ENCODE measurements at places on chromosomes 1 and 21.

DNA sequence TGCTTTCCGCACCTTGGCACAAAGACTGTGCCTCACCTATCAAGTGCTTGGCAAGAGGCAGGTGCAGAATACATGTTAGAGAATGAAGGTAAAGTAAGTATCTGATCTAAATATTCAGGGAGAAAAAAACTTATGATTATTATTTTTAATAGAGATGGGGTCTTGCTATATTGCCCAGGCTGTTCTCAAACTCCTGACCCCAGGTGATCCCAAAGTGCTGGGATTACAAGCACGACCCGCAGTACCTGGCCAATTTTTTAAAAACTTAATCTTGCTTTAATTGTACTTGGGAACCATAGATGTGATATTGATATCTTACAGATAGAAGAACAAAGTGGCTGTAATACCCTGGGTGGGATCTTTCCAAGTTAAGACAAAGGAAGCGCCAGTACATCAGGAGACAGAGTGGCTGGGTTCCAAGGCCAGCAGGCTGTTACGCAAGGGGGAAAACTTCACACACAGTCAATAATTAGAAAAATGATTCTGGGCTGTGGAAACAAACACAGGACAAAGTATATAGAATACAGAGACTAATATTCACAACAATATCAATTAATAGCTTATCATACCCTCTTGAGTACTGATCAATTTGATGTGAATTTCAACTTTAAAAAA lies 58.6 kb upstream of the ATP1A1 start:
- DNase-seq: no peak

GRCh38 chr1:21341517-21342078 lies 51.3 kb upstream of the ECE1 start:
- DNase-seq: no peak

DNA sequence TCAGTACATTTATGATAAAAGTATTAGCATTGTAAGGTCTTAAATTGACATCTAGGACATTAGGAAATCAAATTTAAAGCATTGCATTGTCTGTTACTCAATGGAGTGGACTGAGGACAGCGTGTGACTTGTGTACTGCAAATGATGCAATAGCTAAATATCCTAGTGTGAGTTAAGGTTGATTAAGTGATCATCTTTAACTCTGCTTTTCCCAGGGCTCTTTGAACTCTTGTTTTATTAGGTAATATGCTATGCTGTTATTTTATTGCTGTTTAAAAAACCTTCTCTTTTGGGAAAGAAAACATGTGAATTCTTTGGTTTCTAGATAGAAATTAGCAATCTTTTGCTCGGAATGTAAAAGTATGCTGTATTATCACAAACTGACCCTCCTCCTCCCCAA lies 38.6 kb downstream of the NFIA start:
- no peak for DNase-seq

GRCh38 chr1:164611754-164612642 lies 53.0 kb downstream of the PBX1 start:
- DNase-seq: no peak

DNA sequence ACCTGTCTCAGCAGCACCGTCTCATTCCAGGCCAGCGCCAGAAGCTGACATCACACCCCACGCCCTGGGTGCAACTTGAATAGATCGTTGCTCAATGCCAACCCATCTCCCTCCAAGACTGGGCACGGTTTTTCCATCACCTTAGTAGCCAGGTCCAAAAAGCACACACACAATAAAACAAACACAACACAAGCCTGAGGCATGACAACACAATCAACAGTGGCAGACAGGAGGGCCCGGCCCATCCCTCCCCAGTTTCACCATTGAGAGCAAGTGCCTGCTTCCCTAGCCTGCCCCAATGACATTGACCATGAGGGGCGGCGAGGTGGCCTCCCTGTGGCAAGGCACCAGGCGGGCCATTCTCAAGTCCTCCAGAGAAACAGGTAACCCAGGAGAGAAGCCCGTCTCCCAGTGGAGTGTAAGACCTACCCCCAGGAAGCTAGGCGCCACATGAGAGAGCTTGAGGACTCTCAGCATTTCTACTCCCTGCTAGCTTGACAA lies 2.7 kb downstream of the IFFO2 start:
- DNase-seq: no peak

GRCh38 chr1:95084317-95085176 lies 11.8 kb upstream of the ALG14 start:
- DNase-seq: no peak

GRCh38 chr1:241553886-241554592 lies 21.9 kb downstream of the KMO start:
- no peak for DNase-seq

DNA sequence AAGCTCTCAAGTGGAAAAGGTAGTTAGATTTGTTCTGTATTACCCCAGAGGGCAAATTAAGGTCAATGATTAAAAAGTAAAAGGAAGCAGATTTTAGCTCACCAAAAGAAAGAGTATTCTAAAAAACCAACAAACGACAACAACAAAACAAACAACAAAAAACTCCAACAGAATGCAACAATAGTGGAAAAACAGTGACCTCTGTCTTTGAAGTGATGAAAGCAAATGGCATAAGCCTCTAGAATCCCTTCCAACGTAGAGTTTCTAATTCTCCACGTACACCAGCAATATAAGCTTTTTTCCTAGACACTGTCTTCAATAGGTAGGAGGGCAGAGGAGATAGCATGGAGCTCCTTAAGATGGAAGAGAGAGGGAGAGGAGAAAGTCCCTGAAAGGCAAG lies 359.1 kb downstream of the TTLL7 start:
- DNase-seq: no peak

DNA sequence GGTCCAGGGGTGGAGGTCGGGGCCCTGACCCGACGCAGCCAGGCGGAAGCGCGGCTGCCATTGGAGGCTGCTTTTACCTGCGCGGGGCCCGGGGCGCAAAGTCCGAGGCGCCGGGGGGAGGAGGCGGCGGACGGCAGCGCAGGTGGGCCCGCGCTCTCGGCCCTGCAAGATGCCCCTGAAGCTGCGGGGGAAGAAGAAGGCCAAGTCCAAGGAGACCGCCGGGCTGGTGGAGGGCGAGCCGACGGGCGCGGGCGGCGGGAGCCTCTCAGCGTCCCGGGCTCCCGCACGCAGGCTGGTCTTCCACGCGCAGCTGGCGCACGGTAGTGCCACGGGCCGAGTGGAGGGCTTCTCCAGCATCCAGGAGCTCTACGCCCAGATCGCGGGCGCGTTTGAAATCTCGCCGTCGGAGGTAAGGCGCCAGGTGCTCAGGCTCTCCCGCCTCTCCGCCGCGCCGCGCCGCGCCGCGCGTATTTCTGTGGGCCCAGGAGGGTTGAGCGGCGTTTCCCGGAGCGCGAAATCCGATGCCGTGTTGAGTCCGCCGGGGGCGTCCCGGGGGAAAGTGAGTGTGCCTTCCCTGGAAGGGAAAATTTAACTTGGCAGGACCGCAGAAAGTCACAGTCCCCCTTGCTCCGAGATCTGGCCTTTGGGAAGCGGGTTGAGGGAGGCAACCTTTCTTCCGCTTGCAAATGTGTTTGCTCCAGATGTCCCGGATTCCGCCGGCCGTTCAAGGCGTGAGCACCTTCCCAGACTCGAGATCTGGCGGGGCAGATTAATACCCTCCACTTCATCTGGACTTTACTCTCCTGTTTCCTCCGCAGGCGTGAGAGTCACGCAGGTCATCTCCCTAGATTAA lies at the start of gene GIPC2:
Gene GIPC2 (plus strand): TSS at position 41 of the 853 bp plus-strand sequence. CDS start 129 bp downstream, at position 170.
- no peak for DNase-seq

- no peak for DNase-seq
Observed at GRCh38 chr1:114758256-114758832, 560 bp upstream of the CSDE1 start.

GRCh38 chr1:43048601-43049011 lies 89.9 kb upstream of the SLC2A1 start:
- no peak for DNase-seq

GRCh38 chr1:18174037-18174436 lies 66.4 kb downstream of the IGSF21 start:
- DNase-seq: no peak

DNA sequence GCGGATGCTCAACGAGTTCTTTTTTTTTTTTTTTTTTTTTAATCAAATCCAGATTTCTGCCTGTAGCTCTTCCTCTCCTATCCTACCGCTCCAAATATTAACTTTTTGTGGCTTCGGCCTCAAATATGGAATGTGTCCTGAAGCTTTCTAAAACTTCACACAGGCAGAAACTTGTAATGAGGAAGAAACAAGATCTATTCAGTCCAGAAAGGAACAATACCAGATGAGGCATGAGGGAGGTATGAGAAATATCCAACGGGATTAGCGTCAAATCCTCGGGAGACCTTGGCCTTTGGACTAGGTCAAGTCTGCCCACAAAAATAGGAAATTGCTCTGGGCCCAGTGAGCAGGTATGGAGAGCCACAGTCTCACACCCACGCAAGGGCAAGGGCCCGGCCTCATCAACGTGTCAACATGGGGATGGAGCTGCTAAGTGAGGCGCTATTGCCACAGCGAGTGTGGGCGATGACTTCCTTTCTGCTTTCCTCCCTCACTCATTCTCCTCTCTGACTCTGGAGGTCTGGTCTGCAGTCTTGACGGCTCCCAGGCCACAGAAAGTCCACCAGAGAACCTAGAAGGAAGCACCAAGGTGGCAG lies 66.6 kb downstream of the BCAR3 start:
- DNase-seq: no peak

GRCh38 chr1:236063919-236064673 lies 794 bp downstream of the NID1 start:
- no peak for DNase-seq

- no peak for DNase-seq
Observed at GRCh38 chr1:234721476-234722269, 111.7 kb upstream of the IRF2BP2 start.

GRCh38 chr1:97245026-97245425 lies 523.4 kb downstream of the PTBP2 start:
- no peak for DNase-seq

DNA sequence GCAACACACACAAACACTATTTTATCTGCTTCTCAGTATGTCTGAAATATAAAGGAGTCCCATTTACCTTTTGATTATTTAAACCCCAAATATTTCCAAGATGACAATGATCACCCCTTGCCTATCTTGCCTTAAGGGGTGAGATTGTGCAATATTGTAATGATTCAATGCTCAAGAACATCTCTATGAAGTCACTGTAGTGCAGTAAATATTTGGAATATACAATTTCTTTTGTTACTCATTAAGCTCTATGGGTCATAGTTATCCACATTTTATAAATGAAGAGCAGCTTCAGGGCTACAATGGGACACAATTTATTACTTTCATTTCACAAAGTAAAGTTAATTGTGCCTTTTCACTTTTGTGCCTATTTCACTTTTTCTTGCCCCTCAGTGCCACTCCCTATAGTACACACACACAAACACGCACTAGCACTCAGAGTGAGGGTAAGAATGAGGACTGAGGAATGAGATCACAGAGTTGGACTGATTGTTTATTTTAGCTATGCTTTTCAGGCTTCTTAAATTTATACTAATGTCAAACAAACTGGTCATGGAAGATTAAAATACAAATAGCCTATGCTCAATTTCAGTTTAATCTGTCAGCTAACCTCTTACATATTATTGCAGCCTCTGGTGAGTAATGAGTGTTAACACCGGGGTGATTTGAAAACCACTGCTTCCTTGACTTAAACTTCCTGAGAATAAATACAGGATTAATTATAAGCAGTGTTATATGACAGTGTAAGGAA lies 521.0 kb upstream of the B3GALT2 start:
- no peak for DNase-seq

- no peak for DNase-seq
Observed at GRCh38 chr1:205800427-205800826, 12.6 kb downstream of the SLC41A1 start.

DNA sequence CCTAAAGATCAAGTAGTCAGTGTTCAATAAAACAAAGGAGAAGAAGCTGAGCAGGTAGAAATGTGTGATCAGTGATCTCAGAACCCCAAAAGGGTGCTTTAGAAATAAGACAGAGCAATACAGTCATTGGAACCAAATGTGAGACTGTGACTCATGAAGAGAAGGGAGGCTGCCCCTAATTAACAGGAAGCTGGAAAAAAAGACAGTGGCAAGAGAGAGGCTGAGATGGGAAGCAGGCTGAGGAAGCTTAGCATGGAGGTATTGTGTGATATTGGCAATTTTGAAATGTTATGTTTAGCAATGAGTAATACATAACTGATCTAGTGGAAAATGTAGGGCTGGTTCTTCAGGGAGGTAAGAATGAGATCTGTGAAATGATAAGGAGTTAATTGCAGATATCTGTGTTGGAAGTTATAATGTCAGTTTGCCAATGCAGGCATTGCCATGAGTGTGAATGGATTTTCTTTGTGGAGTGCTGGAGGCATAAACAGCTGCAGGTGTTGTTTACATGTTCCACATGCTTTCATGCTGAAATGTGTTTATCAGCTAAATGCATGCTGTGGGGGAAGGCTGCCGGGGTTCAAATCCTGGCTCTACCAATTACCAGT lies 90.6 kb upstream of the CACNA1E start:
- no peak for DNase-seq

DNA sequence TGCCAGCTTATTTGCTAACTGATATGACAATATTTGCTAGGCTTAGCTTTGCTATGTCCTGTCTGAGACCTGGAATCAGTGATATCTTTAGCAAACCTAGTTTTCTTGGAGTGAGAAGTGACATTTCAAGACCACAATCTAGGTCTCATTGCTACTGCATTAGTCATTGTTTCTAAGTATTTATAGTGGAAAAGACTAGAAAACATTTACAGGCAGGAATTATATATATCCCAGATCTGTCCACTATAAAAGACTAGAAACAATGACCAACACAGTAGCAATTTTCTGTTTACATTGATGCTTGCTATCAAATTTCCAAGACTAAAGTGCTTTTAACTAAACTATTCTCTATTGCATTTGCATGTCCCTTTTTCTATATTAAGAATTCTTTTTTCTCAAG lies 5.0 kb upstream of the RGS18 start:
- no peak for DNase-seq

- DNase-seq: no peak
Observed at GRCh38 chr1:109993885-109994284, 9.3 kb downstream of the AHCYL1 start.

GRCh38 chr1:227790034-227790400 lies 25.5 kb upstream of the PRSS38 start:
- no peak for DNase-seq

DNA sequence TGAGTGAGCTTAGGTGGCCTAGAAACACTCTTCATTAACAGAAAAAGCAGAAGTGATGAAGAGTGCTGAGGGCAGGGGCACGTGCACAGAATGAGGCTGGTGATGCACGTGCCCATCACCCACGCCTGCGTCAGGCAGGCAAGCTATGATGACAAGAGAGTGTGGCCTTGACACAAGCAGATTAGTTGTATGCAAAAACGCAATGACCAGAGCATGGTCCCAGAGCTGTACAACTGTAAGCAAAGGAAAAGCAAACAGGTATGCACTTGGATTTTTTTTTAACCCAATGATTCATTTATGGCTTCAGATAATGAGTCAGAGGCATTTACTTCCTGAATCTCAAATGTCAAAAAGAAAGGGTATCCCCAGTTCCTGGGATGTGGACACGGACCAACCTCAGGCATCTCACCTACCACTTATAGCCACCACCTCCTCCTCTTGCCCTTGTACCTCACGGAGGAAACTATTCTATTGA lies 9.1 kb upstream of the TMEM61 start:
- DNase-seq: no peak

- no peak for DNase-seq
Observed at GRCh38 chr1:245516284-245516759, 361.5 kb downstream of the KIF26B start.

- no peak for DNase-seq
Observed at GRCh38 chr1:178368208-178368607, 128.6 kb downstream of the CLEC20A start.

Data from activated CD8-positive, alpha-beta memory T cell treated with anti-CD3 and anti-CD28 coated beads for 4 hours (primary cell).